ENCODE measurements at places on chromosomes 16 and 17.
A peak's percentile ranks its signal among the peaks of the same experiment; 100 is the strongest.

GRCh38 chr17:8337802-8338752 is 1.6 kb upstream of the ODF4 start:
- DNase-seq = no peak

DNA sequence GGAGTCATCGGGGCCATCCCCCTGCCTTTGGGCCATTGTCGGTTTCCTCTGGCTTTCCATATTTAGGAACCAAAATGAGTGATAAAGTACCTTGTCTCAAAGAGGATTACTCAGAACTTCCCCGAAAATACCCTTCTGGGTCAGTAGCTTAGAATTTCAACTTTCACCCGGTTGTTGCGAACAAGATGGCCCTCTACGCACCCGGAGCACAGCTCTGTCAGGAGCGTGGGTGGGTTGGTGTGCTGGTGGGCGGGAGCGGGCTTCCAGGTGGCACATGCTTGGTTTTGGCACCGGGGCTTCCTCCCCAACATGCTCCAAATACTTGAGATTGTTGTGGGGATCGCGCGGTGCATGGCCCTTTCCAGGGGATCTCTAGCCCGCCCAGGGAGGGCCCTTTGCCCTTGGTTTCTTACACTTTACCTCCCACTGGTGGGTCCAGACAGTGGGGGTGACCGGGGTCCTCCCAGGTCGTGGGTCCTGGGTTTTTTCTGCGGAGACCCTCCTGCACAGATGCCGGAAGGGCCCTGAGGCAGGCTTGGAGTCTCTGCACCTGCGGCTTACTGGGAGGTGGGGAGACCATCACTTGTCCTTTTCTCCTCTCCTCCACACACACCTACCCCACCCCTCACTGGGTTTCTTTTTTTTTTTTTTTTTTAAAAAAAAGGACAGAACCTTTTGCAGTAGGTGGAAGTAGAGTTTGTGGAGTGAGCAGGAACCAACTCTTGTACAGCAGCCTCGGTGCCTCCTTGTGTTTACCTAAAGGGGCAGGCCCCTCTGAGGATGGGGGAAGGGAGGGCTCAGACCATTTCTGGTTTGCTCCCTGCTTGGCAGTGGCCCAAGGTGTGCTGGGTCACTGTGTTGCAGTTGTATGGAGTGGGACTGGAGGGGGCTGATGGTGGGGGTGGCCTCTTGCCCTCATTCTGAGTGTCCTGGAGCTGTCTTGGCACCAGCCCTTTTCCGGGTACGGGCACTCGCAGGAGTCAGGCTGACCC is 142.1 kb downstream of the SEC14L1 start:
- DNase-seq = no peak

GRCh38 chr17:66412857-66413558 is 110.6 kb downstream of the PRKCA start:
- no peak for DNase-seq

DNA sequence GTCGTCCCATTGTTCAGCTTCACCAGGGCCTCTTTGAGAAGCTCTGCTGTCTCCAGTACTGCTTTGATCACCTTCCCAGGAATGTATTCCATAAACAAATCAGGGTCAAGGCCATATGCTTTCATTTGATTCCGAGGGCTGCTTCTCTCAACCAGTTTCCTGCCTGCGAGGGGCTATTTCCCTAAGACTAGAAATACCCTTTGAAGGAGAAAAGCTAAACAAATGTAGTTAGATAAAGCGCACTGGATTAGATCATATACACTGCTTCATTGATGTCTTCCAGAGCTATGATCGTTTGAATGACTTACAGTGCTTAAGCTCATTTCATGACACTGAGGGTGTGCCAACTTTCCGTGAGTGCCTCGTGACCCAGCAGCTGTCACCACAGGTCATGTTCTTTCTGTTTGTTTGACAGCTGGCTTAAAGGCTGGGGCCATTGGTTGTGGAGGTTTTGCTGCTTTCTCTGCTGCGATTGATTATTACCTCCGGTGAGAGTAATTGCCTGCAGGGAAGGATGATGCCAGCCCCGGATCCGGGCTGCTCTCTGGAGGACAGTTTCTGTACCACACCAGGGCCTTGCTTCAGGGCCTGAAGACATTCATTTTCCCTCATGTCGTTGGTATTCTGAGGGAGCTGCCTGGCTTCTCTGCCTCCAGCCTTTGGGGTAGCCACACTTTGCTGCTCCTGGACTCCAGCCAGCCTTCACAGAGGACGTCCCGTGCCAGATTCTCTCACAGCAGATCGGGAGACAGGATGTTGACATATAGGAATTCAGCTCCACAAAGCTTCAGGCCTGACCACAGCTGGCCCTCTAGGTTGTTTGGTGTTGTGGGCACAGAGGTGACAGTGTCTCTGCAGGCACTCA is 3.9 kb downstream of the TIMM22 start:
- DNase-seq = no peak

DNA sequence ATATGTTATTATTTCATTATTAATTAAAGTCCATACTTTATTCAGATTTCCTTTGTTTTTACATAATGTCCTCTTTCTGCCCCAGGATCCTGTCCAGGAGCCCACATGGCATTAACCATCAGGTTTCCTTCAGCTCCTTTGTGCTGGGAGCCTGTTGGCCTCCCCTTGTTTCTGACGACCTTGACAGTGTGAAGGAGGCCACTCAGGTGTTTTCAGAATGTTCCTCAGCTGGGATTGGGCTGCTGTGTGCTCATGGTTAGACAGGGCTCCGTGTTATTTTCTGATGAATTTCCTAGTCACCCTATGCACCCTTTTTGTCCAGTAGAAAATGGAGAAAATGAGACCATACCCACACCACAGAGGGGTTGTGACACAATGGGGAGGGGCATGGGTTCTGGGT is 281.0 kb upstream of the FOXF1 start:
- DNase-seq = no peak

- DNase-seq = no peak
Observed at GRCh38 chr16:19704321-19705145, 13.5 kb downstream of the KNOP1 start.

GRCh38 chr16:79517156-79517555 is 83.4 kb downstream of the MAF start:
- DNase-seq = no peak

DNA sequence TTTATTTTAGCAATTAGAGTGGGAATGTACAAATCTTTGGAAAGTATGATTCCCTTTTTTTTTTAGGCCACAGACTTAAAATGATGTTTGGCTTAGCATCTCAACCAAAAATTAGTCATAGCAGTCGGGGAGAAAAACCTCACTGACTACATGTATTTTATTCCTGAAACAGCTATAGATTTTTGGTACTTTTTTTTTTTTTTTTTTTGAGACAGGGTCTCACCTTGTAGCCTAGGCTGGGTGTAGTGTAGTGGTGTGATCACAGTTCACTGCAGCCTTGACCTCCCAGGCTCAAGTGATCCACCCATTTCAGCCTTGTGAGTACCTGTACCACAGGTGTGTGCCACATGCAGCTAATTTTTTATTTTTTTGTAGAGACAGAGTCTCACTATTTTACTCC is 23.4 kb downstream of the RNFT1 start:
- no peak for DNase-seq

DNA sequence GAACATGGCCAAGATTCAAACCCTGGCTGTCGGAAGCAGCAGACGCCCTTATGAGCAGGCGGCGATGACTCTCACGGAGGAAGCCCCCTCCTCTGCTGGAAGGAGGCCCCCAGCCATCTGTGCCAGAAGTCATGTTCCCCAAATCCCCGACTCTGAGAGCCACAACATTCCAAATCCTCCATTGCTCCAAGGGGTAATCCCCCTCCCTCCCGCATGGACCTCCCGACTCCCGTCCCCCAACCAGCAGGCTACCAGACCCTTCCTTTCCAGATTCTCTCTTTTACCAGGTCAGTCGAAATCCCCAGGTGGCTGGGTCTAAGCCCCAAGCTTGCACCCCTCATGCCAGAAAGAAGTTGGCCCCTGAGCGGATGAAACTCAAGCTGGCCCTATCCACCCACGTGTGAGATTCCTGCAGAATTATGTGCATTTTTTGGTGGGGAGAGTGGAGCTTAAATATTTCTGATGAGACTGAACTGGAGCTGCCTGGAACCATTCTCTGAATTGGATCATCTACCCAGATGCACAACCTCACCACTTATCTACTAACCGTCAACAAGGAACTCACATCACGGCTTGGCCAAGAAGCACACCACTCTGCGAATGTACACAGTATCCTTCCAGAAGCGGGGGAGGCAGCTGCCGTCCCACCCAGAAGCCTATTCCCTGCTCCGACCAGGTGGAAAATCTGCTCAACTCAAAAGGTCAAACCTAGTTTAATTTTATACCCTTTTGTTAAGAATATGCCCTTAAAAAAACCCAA is 283.5 kb downstream of the C16orf95 start:
- DNase-seq = no peak

- DNase-seq = no peak
Observed at GRCh38 chr16:17591655-17592405, 121.1 kb upstream of the XYLT1 start.

GRCh38 chr16:89272631-89273030 is 55.1 kb downstream of the ZNF778 start:
- DNase-seq = no peak

GRCh38 chr16:81626181-81626674 is 152.9 kb upstream of the PLCG2 start:
- DNase-seq = no peak

GRCh38 chr17:37082311-37082860 is 133.6 kb downstream of the AATF start:
- no peak for DNase-seq

- DNase-seq = peak; percentile 57
Observed at GRCh38 chr17:7842380-7843256, 8.6 kb downstream of the KDM6B start.

- peak; percentile 84 for DNase-seq
Observed at GRCh38 chr17:72236980-72237633, 116.3 kb downstream of the SOX9 start.

DNA sequence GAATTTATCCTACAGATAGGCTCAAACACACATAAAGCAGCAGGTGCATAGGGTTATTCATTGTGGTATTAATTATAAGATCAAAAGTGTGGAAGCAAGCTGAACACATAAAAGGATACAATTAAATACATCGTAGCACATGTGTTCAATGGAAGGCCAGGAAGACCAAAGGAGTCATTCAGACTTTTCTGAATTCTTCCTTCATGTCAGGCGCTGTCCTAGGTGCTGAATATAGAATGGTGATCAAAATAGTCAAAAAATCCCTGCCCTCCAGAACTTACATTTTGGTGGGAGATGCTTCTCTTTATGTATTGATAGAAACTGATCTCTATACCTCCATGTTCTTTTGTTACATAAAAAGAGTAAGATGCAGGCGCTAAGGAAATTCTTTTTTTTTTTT is 439.0 kb upstream of the ASIC2 start:
- DNase-seq = no peak

Measured in NCI-H1436 (cell line).